Activated B cell treated with CpG ODN at 0.5 μM for 24 hours (primary cell): ENCODE measurements at places on chromosomes 5 and 9. TPM values are rescaled to one million over a fixed set of nuclear protein-coding genes. Genes with fewer than 3 reads are reported as not detected.

Gene PCDHB12
- not detected in 2 replicates for total RNA-seq

Gene IL17B
- not detected in 2 replicates for total RNA-seq

Gene GABRA6
- not detected in 2 replicates for total RNA-seq

Gene PCDHGC4
- 0.69 TPM in 2 replicates for total RNA-seq

Gene PCDHB8
- total RNA-seq, result not detected in 2 replicates

Gene TRIP13
- 3.5 and 4.1 TPM in 2 replicates for total RNA-seq

Gene UBTD2
- 8.5 and 9.0 TPM in 2 replicates for total RNA-seq

Gene SLC6A18
- not detected in 2 replicates for total RNA-seq
